T-helper 2 cell treated with Interferon-gamma antibody and Interleukin-4, amounts not matched to agents 5 μg/mL and 100 μg/mL, for 36 hours (primary cell): ENCODE measurements at places on chromosomes 5 and 9.
A peak's percentile ranks its signal among the peaks of the same experiment; 100 is the strongest.

DNA sequence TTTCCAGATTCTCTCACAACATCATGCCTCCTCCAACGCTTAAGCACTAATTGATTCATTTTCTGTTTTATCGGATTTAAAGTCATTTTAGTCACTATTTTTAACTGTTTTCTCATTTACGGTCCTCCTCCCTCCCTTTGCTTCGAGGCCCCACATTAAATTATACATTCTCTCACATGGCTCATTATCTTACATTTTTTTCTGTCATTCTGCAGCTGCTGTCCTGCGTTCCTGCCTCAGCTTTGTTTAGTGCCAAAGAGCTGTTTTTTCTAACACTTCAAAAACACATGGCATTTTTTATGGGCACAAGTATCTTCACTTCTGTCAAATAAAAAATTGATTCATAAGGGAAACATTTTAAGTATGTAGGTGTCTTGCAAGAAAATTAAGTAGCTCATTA lies 130.1 kb upstream of the FST start:
- no peak for DNase-seq

DNA sequence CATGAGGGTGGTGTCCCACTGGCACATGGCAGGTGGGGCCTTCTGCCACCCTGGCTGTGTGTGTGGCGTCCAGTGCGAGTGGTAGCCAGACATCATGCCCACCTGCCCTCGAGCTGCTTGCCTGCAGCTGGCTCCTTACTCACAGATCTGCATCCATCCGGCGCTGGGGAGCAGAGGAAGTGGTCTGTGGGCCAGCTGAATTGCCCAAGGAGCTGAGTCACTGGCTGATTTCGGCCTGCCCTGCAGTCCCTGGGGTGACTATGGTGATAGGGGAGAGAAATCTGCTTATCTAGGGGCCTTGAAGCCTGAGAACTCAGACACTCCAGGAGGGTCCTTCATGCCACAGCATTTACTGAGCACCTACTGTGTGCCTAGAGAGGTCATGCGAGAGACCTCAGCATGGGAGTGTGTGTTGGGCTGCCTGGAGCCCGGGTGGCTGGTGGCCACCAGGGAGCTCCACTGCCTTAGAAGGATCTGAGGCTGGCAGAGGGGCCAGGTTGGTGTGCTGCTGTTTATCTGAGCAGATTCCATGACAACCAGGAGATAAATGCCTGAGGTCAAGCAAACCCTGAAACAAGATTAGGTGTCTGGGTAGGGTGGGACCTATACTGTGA lies 57.1 kb downstream of the SLC22A5 start:
- peak; percentile 85 for DNase-seq

GRCh38 chr5:159827861-159828260 lies 88.4 kb upstream of the ADRA1B start:
- DNase-seq, result no peak

- DNase-seq, result no peak
Measured at GRCh38 chr5:102771435-102771834, 16.3 kb downstream of the PAM start.

DNA sequence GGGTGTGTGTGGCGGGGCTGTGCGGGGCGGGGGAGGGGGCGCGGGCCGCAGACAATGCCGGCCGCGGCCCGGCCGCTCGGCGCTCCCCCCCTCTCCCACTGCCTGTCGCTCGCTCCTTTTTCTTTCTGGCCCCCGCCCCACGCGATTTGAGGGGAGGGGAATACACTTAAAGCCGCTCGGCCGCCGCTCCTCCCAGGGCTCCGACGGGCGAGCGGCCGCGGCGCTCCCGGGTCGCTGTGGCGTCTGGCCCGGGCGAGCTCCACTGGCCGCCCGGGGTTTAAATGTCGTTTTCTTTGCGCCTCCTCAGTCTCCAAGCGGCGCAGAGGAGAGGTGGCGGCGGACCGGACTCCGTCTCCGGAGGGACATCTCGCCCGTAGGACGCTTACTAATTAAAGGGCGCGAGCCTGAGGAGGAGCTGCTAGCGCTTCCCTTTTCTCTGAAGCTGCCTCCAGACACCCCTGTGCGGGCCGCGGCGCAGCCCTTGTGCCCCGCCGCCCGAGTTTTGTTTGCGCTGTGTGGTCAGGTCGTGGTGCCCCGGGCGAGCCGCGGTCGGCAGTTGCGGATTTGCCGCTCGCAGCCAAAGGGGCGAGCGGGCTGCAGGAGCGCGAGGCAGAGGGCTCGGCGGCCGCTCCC lies 1.4 kb downstream of the ZSWIM6 start:
- peak; percentile 33 for DNase-seq

- no peak for DNase-seq
Measured at GRCh38 chr5:40605295-40605958, 74.3 kb upstream of the PTGER4 start.

DNA sequence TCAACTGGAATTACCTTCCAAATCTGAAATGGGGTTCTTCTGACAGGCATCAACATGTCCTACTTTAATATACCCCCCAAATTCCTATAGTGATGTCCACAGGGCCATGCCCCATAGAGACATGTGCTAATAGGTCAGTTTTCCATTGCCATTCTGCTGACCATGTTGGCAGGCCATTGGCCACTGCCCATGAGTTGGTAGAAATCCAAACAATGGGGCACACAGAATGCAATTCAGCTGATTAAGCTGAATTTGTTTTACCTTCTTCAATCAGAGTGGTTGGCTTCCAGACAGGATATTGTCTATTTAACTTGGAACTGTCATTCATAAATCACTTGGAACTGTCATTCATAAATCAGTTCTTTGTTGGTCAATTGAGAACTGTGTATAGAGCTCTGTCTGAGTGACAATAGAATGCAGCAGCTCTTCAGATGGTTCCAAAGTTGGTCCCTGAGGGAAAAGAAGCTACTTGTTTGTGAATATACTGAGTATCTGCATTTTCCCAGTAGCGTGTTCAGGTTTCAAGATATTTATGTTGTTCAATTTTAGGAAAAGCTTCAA lies 336.9 kb downstream of the DRD1 start:
- no peak for DNase-seq

DNA sequence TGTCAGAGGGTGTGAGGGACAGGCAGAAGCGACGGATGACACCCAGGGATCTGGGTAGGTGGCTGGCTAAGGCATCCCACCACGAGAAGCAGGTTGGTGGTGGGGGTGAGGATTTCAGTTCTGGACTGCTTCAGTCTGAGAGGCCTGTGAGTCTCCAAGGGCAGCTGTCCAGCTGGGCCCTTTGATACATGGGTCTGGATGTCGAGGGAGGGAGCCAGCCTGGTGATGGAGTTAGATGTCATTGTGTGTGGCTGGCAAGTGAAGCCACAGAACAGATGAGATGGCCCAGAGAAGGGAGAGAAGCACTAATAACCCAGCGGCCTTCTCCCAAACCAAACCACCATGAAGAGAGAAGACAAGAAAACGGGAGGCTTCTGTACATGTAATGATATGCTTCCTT lies 11.1 kb downstream of the MED27 start:
- no peak for DNase-seq

DNA sequence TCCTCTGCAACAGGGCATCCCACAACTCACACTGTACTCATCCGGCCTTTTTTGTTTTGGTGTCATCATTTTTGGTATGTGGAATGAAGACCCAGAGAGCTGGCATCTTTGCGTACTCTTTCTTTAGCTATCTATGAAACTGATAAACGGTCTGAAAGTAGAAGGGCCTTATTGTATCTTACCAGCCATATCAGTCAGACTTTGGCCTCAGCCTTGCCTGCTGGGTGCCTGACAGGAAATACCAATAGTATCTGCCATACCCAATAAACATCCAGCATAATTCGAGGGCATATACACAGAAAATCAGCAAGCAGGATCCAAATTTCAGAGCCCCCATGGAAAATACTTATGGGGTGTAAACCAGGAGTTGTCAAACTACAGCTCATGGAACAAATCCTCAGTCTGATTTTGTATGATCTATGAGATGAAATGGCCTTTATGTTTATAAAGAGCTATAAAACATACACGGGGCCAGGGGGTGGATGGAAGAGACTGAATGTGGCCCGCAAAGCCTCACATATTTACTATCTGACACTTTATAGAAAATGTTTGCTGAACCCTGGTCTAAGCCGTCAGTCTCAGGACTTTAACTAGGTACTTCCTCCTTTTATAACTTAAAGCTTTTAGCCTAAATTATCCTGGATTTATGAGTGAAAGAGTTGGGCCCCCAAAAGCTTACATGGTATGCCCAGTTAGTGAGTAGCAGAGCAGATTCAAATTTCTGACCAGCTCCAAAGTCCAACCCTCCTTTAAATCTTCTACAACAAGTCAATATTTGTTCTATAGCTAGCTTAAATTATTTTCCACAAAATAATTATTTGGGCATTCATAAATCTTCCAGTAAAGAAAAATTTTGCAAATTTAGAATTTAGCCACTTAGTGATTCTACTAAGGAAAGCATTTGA lies 308.0 kb upstream of the PUM3 start:
- DNase-seq, result no peak

DNA sequence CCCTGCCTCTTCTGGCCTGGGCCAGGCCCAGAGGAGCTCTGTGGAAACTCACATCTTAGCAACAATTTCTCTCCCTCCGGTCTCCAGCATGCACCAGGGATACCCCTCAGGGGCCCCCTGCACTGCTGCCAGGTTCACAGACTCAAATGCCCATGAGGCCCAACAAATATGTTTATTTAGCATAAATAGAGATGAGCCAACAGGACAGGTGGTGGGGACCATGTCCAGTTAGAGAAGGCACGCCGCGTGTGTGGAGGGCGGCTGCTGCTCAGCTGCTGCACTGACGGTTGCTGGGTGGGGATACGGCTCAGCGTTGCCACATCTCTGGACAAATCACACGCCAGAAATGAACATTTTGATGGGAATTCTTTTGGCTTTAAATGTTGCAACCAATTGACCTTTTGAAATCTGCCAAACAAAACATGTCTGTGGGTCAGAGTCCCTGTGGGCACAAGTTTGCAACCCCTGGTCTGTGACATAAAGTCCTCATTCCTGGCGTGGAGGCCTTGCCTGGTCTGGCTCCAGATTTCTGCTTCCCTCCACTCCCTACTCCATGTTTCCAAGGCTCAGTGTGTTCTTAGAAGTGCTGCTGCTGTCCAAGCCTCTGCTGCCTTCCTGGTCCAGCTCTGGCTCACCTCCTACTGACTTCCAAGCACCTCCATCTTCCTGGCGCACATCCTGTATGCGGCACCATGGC lies 88.9 kb downstream of the AMBP start:
- no peak for DNase-seq

- no peak for DNase-seq
Measured at GRCh38 chr9:115034801-115035200, 83.2 kb downstream of the TNC start.

DNA sequence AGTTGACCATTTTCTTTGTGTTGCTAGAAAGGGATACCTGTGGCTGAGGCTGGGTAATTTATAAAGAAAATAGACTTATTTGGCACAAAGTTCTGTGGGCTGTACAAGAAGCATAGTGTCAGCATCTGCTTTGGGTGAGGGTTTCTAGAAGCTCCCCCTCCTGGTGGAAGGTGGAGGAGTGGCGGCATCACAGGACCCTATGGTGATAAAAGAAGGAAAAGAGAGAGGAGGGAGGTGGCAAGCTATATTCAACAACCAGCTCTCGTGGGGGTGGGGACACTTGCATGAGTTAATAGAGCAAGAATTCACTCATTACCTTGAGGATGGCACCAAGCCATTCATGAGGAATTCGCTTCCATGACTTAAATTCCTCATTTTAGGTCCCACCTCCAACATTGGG lies 2041.4 kb upstream of the CDH9 start:
- no peak for DNase-seq

DNA sequence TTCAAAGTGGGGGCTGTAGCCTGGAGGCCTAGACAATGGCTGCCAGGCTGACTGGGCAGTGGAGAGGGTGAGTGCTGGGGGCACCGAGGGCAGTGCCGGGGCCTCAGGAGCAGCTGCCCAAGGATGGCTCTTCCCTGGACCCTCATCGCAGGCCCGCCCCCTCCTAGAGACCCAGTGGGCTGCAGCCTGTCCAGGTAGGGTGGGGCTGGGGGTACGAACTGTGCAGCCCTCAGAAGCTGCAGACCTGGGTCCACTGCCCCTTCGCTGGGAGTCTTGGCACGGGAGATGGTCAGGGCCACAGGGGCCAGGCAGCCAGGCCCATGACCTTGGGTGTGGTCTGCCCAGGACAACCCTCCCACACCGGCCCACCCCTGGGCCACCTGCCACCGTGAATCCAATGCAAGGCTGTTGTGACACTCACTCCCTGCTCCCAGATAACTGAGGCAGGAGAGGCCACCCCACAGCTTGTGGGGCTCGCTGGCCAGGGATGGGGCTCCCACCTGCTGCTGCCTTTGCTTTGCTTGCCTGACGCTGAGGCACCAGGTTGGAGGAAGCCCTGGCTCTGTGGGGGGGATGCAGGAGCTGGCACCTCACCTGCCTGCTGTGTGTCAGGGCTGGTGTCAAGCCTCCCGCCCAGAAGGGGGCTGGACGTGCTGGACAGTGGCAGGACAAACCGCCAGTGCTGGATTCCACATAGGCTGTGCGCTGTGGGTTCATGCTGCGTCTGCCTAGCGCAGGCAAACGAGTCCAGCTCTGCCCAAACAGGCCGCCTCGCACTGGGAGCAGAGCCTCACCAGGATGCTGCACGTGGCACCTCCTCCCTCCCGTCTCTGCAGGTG lies 23.1 kb upstream of the SLC9A3 start:
- no peak for DNase-seq

GRCh38 chr5:145429170-145429569 lies 406.0 kb downstream of the PRELID2 start:
- DNase-seq, result no peak

- DNase-seq, result no peak
Measured at GRCh38 chr9:14941501-14942405, 31.5 kb upstream of the FREM1 start.

DNA sequence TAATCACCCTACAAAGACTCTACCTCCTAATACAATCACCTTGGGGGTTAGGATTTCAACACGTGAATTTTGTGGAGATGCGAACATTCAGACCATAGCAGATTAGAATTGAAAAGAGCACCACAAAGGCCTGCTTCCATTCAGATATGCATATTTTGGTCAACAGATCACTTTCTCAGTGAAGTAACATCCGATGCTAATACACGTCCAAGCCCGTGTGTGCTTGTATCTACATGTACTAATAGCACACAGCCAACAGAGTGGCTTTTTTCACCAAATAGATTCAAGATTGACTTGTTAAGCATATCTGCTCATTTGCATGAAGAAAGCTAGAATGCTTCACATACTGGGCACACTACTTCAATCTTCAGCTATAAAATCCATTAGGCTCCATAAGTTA lies 35.6 kb upstream of the SSBP2 start:
- DNase-seq, result no peak

GRCh38 chr5:57117596-57117995 lies 56.3 kb upstream of the GPBP1 start:
- DNase-seq, result peak; percentile 71

DNA sequence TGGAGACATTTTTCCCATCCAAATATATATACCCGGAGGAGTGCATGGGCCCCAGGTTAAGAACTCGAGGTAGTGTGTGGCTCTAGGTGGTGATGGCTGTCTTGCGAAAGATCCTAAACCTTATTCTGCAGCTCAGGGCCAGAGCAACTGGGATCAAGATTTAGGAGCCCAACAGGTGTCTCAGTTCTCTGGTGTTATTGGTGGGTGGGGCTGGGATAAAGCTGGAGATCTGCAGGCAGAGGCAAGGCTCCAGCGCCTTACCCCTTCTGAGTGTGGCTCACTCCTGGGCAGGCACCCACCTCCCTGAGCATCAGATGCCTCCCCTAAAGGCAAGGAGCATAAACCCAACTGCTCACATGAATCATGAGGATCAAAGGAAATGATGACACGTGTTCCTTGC lies 11.2 kb downstream of the UBE2QL1 start:
- no peak for DNase-seq

GRCh38 chr5:2602451-2603271 lies 148.8 kb downstream of the IRX2 start:
- no peak for DNase-seq
